ENCODE measurements at places on chromosomes 11 and 22.

DNA sequence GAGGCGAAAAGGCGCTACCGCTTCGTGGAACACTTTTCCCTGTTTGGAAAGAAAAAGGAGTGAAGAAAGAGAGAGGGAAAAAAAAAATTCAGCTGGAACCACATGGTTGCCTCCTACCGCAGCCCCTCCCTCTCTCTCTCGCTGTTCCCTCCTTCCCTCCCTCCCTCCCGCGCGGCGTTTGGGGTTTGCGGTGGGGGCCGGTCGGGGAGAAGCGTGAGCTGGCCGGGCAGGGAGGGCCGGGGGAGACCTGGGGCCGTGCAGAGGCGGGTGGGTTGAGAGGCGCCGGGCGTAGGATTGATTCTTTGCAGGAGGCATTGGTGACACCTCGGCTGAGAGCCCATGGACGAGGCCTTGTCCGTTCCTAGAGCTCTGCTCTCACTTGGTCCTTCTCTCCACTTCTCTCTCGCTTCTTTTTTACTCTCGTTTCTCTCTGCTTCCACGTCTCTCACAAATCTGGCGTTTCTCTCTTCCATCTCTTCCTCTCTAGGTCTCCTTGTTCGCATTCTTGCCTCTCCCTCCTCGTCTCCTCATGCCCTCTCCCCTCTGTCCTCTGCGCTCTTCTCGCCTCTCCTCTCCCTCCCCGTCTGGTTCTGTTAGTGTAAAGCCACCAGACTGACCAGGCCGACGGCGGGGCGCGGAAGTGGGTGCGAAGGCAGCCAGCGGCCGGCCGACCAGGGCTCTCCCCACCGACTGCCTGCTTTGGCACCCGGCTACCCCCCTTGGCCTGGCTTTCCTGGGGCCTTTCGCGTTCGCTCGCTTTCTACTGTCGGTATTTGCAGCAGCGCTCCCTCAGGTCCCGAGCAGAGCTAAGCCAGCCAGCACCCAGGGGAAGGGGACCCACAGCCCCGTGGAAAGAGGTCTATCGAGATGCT is at the start of gene CLMP:
TSS of gene CLMP (minus strand) at position 61 of the 872 bp plus-strand sequence. CDS start 308 bp downstream, outside the sequence.
- DNase-seq, result no peak

DNA sequence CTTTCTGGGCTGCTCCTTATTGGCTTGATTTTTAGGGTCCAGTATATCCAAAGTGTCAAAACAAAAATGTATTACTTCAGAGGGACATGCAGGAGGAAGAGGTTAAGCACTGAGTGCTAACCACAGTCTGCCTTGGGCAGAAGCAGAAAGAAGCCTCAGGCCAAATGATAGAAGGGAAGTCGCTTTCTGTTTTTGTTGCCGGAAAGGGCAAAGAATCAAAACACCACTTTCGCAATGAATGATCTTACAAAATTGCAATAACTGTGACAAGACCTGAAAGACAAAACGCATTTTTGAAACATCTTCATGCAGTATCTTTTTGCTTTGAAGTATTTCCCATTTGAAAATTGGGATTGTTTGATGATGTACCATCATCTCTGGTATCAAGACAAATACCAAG is 70.1 kb upstream of the PICALM start:
- no peak for DNase-seq

DNA sequence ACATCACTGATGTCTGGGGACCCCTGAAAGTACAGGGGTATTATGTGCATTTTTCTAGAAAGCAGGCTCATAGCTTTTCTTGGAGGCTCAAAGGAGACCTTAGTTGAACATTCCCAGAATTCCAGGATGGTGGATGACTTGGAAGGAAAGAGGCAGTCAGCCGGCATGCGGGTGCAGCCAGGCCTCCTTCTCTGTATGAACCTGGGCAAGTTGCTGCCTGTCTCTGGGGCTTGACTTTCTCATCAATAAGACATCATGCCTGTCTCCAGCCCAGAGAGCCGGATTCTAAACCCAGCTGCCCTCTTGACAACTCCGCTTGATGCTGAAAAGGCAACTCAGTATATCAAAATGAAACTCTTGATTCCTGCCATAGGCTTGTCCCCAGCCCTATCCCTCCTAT is 12.6 kb downstream of the MS4A15 start:
- DNase-seq, result no peak

DNA sequence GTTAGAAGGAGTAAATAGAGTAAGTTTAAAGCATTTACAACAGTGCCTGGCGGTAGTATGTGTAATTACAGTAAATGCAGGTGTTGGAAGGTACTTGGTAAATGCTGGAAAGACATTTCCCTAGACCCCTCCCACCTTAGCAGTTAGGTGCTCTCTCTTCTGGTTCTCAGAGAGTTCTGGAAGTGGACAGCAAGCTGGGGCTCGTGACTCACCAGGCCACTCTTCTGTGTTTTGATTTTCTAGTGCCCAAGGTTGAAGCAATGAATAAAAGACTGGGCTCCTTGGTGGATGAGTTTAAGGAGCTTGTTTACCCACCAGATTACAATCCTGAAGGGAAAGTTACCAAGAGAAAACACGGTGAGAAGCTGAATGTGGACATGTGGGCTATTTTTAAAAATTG is 27.6 kb downstream of the SNU13 start:
- DNase-seq, result no peak

- DNase-seq, result no peak
Observed at GRCh38 chr11:21121991-21122390, 452.6 kb downstream of the NELL1 start.

DNA sequence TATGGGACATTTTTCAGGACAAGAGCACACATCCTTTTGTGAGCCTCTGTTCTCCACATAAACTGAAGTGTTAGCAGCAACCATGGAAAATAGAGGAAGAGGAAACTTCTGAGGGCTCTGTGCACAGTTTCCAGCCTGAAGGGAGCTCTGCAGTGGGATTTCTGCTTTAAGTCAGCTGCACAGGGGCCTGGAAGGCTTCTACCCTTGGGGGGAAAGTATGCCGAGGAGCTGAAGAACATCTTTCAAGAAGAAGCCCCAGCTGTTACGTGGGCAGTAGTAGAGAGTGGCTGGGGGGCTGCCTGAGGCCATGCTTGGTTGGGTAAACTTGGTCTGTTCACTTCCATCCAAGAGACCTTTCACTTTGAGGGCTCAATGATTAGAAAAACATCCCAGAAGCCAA is 82.7 kb upstream of the EED start:
- no peak for DNase-seq

GRCh38 chr22:20396639-20397038 is 2.7 kb downstream of the ZNF74 start:
- DNase-seq, result no peak

DNA sequence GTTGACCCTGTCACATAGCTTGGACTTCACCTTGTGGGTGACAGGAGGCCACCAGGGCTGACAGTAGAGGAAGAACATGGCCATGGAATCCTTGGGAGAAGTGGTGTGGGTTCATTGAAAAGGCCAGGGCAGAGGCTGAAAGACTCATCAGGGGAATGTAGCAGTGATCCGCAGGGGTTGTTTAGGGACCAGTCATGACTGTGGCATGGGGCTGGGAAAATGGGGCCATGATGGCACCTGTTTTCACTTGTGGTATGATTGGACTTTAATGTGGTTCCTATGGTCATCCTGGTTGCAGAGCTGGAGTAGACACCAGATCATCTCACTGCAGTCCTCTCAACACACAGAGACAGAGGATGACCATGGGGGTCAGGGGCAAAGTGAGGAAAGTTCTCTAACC is 66.7 kb upstream of the MYEOV start:
- DNase-seq, result no peak

GRCh38 chr11:22634897-22635629 is 9.4 kb upstream of the FANCF start:
- DNase-seq, result no peak

DNA sequence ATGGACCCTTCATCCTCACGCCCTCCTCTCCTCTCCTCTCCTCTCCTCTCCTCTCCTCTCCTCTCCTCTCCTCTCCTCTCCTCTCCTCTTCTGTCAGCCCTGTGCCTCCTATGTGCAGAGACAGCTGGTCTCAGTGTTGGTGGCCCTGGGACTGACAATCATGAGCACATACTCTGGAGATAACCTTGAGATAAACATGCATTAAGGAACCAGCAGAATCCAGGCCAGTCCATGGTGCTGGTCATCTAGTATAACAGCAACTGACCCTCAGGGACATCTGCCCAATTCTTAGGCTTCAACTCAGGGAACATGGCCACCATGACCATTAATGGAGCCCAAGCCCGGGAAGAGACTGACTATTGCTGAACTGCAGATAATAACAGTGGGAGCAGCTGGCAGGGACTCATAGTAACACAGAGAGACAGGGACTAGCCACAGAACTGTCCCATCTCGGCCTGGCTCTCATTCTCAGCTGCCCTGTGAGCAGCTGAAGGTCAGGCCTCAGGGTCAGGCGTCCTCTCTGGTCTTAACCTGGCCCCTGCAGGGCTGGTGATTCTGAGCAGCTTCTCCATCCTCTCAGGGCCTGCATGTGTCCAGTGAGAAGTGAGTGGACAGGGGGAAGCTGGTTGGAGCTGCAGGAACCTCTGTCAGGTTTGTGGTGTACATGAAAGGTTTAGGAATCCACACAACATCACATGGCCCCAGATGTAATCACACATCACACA is 45.4 kb downstream of the GGTLC2 start:
- no peak for DNase-seq

- DNase-seq, result no peak
Observed at GRCh38 chr22:32676191-32676590, 125.3 kb upstream of the TIMP3 start.

- DNase-seq, result peak; percentile 89
Observed at GRCh38 chr11:66617155-66617834, 865 bp downstream of the RBM14 start.
